BJ (cell line): ENCODE measurements at places on chromosomes 13 and 19. TPM values are rescaled to one million over a fixed set of nuclear protein-coding genes. Genes with fewer than 3 reads are reported as not detected.

DNA sequence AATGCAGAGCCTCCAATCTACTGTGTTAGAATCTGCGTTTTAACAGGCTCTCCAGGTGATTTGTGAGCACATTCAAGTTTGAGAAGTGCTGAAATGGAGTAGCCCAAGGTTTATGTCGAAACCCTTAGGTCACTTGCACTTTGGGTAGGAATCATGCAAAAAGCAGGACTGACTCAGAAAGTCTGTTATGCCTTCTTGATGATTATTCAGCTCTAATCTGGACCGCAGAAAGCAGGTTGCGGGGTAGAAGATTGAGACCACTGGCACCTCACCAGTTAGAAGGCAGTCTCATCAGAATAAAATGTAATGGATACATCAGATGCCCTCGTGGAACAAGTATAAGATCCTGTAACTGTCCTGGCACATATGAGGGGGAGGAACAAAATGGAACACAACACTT, 326.3 kb downstream of the DCLK1 start:
- no peak for DNase-seq

GRCh38 chr19:51181913-51182419, 39.9 kb downstream of the SIGLEC7 start:
- DNase-seq = no peak

- DNase-seq = no peak
Measured at GRCh38 chr13:37023871-37024270, 23.3 kb downstream of the EXOSC8 start.

- no peak for DNase-seq
Measured at GRCh38 chr13:80924596-80924995, 583.7 kb upstream of the SPRY2 start.

- DNase-seq = no peak
Measured at GRCh38 chr19:40366697-40367561, 18.4 kb downstream of the PLD3 start.

- no peak for DNase-seq
Measured at GRCh38 chr13:30268673-30269072, 38.7 kb downstream of the KATNAL1 start.

DNA sequence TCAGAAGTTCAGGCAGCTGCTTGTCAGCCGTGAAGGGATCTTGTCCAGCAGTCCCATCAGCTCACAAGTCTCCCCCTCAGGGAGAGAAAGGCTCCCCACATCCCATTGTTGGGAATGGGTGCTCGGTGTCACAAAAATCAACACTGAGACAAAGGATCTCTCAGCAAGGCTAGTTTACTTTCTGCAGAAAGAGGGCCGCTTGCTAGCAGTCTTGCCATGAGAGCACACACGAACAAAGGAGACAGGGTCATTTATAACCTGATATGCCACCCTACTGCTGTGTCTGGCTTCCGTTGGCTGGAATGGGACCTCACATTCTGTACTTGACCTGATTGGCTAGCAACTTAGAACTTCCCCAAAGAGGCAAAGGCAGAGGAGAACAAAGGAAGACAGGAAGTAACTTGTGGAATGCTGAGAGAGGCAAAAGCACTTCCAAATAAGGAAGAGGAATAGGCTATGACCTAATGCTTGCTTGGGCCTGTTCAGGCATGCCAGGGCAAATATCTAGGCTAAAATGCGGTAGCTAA, 8.7 kb upstream of the IGFL3 start:
- peak; percentile 29 for DNase-seq

GRCh38 chr13:24900507-24900906, 136.5 kb downstream of the RNF17 start:
- no peak for DNase-seq

DNA sequence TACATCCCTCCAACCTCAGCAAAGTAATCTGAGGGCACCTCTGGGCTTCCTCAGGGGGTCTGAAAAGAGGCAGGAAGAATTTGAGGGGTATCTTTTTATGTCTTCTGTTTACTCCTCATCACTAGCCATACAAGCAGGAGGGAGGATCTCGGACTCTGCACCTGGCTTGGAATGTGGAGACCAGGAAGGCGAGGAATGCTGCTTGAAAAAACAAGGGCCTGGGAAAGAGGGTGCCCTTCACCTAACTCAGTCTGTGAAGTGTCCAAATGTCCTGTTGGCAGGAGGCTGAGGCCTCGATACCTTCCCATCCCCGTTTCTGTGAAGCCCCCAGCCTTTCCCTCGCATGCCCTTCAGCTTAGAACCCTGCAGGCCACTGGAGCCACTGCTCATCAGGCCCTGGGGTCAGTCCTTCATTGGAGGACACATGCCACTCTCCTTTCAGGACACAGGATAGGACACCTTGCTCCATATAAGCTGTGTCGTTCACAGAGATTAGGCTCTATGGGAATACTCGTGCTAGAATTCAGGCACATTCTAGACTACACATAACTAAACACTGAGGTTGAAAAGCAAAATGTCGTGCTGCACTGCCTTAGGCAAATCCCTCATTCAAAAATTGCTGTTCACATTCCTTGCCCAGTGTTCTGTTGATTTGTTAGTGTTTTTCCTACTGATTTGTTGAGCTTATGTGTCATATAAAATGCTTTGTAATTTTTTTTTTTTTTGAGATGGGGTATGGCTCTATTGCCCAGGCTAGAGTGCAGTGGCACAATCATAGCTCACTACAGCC, 49.7 kb downstream of the ESD start:
- DNase-seq = no peak

- peak; percentile 99 for DNase-seq
Measured at GRCh38 chr13:34349091-34349722, 531.3 kb downstream of the RFC3 start.

GRCh38 chr19:33241530-33242101, 16.0 kb upstream of the SLC7A10 start:
- no peak for DNase-seq

- no peak for DNase-seq
Measured at GRCh38 chr13:110944121-110944967, 29.5 kb upstream of the ANKRD10 start.

- DNase-seq = peak; percentile 38
Measured at GRCh38 chr19:48123907-48124651, 13.5 kb upstream of the PLA2G4C start.

- DNase-seq = no peak
Measured at GRCh38 chr13:20148501-20149183, 12.2 kb downstream of the GJA3 start.

GRCh38 chr13:51524829-51525566, 59.3 kb upstream of the WDFY2 start:
- DNase-seq = no peak

GRCh38 chr19:45817010-45817724, 2.1 kb upstream of the RSPH6A start:
- peak; percentile 63 for DNase-seq

GRCh38 chr13:110937511-110938285, 22.8 kb upstream of the ANKRD10 start:
- no peak for DNase-seq

ANKRD24 gene
- 0.22 and 0.25 TPM in 2 replicates for polyA plus RNA-seq

SMIM44 gene
- not detected in 2 replicates for polyA plus RNA-seq

CYSLTR2 gene
- polyA plus RNA-seq = not detected in 2 replicates

TMPRSS9 gene
- polyA plus RNA-seq = not detected in 2 replicates

LRRC8E gene
- polyA plus RNA-seq = 6.0 and 8.6 TPM in 2 replicates

KIR2DL3 gene
- polyA plus RNA-seq = not detected in 2 replicates

CGB8 gene
- 0.22 TPM in 1 of 2 replicates, not detected in the other for polyA plus RNA-seq

PROZ gene
- polyA plus RNA-seq = not detected in 2 replicates

RNF225 gene
- not detected in 2 replicates for polyA plus RNA-seq

ZNF575 gene
- polyA plus RNA-seq = 0.09 and 0.33 TPM in 2 replicates

OXGR1 gene
- polyA plus RNA-seq = not detected in 2 replicates

SEMA6B gene
- 0.11 and 0.22 TPM in 2 replicates for polyA plus RNA-seq
